ENCODE measurements at places on chromosomes 13 and 19.

- DNase-seq: no peak
Observed at GRCh38 chr13:77476456-77476855, 59.0 kb upstream of the SCEL start.

DNA sequence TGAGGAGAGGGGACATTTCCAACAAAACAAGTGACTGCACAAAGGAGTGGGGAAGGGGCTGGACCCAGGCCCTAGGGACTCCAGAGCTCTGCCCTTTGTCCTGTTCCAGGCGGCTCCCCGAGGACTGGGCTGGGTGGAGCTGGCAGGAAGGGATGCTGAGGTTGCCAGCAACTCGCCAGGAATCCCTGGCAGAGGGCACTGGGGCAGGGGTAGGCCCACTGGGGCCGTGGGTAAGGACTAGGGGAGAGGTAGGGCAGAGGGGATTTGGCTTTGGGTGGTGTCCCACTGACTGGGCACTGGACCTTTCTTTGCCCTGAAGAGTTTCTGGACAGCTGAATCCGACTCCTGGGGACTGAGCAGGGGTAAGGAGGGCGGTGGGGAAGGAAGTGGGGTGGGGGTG, 7.9 kb downstream of the LIPE start:
- no peak for DNase-seq

GRCh38 chr19:41416194-41416674, 10.9 kb downstream of the B3GNT8 start:
- DNase-seq: no peak

- DNase-seq: no peak
Observed at GRCh38 chr19:11749751-11750150, 11.0 kb upstream of the ZNF823 start.

Measured in stimulated activated CD4-positive, alpha-beta T cell treated with anti-CD3 and anti-CD28 coated beads, Interleukin-12 subunit alpha, Interleukin-12 subunit beta, amount 100 ng/mL, for 4 hours (primary cell).